ENCODE measurements at places on chromosomes 11 and 22.

GRCh38 chr22:49692499-49693225 lies 135.0 kb downstream of the BRD1 start:
- no peak for DNase-seq

DNA sequence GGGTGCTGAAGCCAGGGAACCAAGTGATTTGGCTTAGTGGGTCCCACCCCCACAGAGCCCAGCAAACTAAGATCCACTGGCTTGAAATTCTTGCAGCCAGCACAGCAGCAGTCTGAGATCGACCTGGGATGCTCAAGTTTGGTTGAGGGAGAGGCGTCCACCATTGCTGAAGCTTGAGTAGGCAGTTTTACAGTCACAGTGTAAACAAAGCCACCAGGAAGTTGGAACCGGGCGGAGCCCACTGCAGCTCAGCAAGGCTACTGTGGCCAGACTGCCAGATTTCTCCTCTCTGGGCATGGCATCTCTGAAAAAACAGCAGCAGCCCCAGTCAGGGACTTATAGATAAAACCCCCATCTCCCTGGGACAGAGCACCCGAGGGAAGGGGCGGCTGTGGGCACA lies 424.1 kb upstream of the TENM4 start:
- no peak for DNase-seq

- DNase-seq, result no peak
These were observed 61.4 kb upstream of the FADD start for GRCh38 chr11:70141486-70142220.

GRCh38 chr11:73275381-73275750 lies 3.2 kb downstream of the P2RY6 start:
- no peak for DNase-seq

DNA sequence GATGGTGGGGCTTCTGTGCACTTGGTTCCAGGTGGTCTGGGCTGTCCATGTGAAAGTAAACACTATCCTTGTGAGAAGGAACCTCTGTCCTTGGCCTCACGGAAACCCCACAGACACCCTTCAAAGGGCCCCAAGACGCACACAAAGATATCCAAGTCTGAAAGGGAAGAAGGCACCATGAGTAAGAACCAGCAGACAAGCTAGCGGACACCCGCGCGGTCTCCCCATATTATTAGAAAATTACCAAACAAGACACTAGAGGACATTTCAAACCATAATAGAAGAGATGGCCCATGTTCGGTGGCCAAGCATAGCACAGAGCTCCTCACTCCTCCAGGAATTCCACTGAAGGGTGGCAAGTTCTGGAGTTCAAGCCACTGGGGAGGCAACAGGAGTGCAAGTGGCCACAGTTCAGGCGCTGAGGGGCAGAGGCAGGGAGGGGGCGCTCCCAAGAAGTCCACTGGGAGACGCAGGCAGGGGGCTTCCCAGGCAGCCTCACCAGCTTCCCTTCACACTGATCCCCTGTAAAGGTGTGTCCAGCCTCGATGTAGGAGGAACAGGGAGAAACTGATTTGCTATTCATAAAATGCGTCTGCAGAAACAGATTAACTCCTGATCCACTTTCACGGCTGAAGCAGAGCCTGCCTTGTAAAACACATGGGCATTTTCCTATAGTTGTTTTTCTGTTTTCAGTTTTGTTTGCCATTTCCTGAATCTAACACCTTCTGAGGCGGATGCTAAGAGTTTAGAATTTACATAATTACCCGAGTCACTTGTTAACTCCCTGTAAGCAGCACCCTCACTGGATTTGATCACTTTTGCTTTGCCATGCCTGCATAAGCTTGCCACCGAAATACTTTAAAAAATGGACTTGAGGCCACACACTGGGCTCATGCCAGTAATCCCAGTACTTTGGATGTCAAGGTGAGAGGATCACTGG lies 9.1 kb upstream of the PPARA start:
- DNase-seq, result no peak

DNA sequence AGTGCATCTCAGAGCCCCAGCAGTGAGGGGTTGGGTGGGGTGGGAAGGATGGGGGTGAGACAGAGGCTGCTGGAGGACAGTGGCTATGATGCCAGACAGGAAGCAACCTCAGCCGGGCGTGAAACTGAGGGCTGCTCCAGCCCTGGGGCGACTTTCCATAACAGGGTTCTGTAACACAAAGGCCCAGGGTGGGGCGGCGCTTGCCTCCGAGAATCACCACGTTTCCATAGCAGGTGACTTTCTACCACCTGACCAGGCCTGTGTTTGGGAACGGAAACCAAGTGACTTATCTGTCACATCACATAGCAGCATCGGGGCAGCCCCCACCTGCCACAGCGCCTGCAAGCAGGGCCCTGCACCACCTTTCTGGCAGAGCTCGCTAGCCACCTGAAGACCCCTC lies 85.8 kb downstream of the TRMU start:
- no peak for DNase-seq

- peak; percentile 39 for DNase-seq
These were observed 38.2 kb downstream of the OR10A6 start for GRCh38 chr11:7892840-7893254.

- no peak for DNase-seq
These were observed 15.8 kb downstream of the SCN4B start for GRCh38 chr11:118136801-118137200.

DNA sequence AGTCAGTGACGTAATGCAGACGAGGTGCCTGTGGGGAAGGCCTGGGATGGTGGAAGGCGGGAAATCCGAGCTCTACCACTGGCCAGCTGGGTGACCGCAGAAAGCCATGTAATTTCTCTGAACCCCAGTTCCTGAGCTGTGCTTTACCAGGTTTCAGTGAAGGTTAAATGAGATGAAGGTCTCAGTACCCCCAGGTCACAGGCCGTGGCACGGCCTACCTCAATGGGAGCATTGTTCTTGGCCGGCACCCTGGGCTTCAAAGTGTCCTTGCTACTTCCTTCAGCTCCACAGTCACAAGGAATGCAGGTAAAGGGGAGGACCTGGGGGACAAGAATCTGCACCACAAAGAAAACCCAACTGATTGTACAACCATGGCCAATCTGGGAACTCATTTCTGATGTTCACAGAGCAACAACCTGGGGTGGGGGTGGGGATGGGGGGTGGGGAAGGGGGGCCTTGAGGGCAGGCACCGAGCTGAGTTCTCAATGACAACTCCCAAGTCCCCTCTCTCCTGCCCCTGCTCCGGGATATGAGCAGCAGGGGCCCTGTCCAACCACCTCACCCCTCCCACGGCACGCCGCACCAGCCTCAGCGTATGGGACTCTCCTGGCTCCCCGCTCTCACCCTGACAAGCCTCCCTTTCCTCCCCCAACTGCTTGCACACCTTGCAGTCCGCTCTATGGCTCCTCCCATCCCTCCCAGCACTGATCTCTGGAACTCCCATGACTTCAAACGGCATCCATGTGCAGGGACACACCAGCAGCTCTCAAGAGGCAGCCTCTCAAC lies 59.1 kb upstream of the ARFGAP3 start:
- DNase-seq, result no peak

- no peak for DNase-seq
These were observed 554.7 kb downstream of the SOX6 start for GRCh38 chr11:15801616-15802015.

DNA sequence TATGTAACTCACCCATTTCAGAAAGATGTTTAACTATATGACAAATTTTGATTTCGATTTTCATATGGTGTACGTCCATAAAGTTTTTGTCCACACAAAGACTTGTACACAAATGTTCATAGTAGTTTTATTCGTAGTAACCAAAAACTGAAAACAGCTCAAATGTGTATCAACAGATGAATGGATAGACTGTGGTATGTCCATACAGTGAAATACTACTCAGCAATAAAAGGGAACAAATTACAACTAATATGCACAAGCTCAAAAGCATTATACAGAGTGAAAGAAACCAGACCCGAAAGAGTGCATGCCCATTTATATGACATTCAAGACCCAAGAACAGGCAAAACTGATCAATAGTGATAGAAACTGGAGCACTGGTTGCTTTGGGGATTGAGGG lies 64.0 kb downstream of the MN1 start:
- no peak for DNase-seq

GRCh38 chr11:2927121-2927800 lies 2.0 kb downstream of the PHLDA2 start:
- DNase-seq, result no peak

DNA sequence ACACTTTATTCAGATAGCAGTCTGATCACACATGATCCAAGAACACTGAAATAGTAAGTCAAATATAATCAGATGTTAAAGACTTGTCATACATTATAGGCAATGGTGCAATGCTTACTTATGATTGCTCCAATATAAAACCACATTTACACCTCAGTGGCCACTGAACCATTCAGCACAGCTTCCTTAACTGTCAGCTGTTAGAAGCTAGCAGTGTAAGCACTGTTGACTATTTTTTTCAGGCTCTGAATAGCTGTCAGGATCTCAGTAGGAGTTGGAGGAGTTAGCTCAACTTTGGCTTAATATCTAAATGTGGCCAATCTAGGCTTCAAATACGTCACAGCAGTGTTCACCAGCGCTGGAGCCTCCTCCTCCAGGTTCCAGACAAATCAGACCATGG lies 36.6 kb downstream of the METTL15 start:
- no peak for DNase-seq

GRCh38 chr11:78310500-78310909 lies 107.1 kb downstream of the GAB2 start:
- DNase-seq, result peak; percentile 63

GRCh38 chr11:10973416-10973815 lies 115.6 kb upstream of the ZBED5 start:
- no peak for DNase-seq

DNA sequence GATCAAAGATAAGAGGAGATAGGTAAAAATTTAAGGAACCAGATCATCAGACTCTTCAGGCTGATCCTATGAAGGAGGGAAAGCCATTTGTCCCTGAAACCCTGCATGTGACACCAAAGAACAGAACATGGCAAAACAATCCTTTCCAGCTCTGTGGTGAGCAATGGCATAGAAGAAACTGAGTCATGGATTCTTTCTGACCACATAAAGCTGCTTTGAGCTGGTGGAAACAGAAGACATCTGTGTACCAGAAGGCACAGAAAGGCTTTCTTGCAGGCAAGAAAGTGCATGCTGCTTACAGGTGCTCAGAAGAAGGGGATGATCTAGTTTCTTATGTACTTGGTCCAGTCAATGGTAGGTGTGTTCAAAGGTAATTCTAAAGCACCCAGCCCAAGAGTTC lies 45.0 kb upstream of the APOA1 start:
- DNase-seq, result no peak

- no peak for DNase-seq
These were observed at the start of gene TSKU for GRCh38 chr11:76783294-76783895. TSS of gene TSKU (plus strand) at chr11:76783356. CDS start at chr11:76795617, 12,261 bp downstream.

DNA sequence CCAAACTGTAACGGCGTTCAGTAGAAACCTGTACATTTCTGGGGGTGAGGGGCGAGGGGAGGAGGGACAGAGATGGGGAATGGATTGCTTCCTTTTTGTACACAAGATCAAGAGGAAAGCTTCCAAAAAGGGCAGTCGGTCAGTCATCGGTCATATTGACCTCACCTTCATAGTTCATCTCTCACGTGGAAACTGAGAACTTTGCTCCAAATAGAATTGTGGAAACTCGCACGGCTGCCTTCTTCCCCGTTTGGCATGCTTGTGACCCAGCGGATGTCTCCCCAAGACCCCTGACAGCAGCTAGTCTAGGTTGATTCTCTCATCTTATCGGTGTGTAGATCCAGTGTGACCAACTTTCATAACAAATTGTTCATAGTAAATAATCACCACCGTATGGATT lies 47.6 kb downstream of the KCNC1 start:
- no peak for DNase-seq

Measured in hindlimb muscle (tissue), 1 donor.